ENCODE measurements at places on chromosomes 12 and 14.

GRCh38 chr14:101412739-101413138 lies 148.6 kb upstream of the DIO3 start:
- DNase-seq, result no peak

GRCh38 chr12:75592086-75592485 lies 80.7 kb upstream of the KRR1 start:
- no peak for DNase-seq

DNA sequence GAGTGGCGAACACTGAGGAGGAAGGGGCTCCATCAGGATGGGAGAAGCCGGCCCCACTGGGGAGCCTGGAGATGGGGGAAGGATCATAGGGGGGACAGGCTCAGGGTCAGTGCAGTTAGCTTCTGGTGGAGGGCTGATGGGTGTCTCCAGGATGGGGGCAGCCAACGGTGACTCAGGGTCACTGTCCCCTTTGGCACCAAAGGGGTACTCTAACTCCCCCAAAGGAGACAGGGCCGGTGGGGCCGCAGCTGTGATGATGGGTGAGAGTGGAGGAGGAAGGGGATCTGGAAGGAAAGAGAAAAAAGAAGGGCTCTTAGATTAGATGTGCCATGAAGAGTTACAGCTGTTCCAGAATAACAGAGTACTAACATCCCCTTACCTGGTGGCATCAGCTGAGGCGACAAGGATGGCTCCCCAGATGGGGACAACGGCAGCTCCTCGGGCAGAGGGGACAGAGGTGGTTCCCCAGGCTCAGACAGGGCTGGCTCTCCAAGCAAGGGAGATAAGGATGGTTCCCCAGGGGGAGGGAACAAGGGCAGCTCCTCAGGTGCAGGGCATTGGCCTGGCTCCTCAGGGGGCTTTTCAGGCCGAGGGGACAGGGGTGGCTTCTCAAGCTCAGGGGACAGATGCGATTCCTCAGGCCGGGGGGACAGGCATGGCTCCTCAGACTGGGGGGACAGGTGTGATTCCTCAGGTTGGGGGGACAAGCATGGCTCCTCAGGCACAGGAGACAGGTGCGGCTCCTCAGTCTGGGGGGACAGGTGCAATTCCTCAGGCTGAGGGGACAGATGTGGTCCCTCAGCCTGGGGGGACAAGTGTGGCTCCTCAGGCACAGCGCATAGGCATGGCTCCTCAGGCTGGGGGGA lies 9.9 kb downstream of the KMT2D start:
- no peak for DNase-seq

GRCh38 chr14:99751539-99752485 lies 41.4 kb upstream of the EML1 start:
- peak; percentile 11 for DNase-seq

DNA sequence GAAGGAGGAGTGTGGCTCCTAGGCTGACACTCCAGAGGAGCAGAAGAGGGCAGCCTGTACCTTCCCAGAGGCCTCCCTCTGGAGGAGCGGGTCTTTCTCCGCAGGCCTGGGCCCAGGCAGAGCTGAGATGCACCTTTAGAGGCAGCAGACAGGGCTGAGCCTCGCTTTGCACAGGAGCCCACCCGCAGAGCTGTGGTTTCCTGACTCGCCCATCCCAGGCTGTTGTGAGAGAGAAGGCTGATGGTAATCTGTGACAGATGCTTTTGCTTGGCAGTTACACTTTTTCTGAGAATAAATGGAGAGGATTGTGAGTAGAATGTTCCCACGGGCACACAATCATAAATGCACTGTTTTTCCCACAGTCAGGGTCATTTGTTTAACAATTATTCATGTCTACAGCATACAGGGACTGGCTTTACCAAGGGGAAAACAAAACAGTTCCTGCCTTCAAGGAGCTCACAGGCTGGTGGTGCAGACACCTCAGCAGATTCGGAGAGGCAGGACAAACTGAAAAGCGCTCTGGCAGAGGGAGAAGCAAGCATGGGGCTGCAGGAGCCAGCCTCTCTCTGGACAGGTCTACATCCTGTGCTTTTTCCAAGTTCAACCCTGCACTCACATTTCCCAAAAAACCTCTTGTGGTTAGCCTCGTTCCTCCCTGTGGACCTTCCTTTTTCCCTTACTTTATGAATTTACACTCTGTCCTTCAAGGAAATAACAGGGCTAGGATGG lies 13.9 kb downstream of the EVL start:
- peak; percentile 61 for DNase-seq

DNA sequence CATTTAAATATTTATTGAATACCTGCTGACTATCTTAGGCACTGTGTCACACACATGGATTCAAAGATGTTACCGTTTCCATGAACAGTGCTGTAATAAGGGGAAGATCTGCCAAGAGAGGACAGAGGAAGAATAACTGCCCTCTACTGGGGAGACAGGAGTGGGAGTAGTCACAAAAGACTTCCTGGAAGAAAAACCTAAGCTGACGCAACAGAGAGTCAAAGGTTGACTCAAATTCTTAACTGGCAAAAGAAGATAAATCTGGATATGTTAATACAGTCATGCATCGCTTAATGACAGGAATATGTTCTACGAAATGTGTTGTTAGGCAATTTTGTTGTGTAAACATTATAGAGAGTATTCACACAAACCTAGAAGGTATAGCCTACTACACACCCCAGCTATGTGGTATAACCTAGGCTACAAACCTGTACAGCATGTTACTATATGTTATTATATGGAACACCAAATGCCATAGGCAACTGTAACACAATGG lies 51.5 kb downstream of the DCAF5 start:
- peak; percentile 34 for DNase-seq

- DNase-seq, result no peak
These were observed 150.3 kb downstream of the DPF3 start for GRCh38 chr14:72743626-72744025.

DNA sequence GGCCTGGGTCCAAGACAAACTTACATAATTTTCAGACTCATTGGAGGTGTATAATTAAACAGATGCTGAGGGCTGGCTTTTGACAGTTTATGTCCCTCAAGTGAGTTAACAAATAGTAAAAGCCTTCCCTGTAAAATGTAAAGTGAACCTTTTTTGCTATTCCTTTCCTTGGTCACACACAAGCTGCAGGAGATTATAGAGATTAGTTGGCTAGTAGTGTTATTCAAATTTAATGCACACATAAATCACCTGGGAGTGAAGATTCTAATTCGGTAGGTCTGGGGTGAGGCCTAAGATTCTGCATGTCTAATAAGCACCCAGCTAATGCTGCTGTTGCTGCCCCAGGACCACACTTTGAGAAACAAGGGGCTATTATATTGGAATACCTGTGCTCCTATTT lies 206.2 kb upstream of the SSTR1 start:
- DNase-seq, result no peak

DNA sequence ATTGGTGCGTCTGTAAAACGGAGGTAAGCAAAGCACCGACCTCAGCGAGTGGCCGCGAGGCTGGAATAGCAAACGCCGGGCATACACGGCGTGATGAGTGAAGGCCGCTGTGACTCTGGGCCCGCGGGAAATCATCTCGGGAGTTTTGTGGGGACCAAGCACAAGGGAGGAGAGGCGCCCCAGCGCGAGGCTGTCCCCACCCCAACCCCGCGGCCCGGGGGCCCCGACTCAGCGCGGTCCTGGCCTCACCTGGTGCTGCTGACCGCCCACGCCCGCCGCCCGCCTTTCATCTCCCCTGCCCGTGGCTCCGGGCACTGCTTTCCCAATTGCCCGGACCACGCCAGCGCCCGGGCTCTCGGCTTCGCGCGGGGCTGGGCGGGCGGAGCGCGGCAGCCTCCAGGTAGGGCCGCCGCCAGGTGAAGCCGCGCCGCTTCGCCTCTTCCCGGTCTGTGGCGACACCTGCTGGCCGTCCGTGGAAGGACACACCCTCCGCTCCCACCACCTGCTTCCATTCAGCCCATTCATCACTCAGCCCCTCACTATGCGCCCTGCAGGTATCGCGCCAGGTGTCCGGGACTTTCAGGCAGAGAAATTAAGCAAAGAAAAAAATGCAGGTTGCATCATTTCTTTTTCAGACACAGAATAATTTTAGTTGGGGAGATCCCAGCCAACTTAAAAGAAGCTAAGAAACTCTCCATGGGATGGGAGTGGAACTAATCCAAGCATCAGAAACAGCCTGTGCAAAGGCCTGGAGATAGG lies 360.4 kb downstream of the MED13L start:
- peak; percentile 71 for DNase-seq

GRCh38 chr12:112847708-112848337 lies 56.3 kb downstream of the RPH3A start:
- no peak for DNase-seq

GRCh38 chr12:52655251-52655650 lies 3.2 kb upstream of the KRT2 start:
- peak; percentile 20 for DNase-seq

- DNase-seq, result peak; percentile 66
These were observed 3.8 kb downstream of the TXNRD1 start for GRCh38 chr12:104219361-104219892.

GRCh38 chr12:76998908-76999556 lies 66.3 kb downstream of the E2F7 start:
- DNase-seq, result no peak
